ENCODE measurements at places on chromosomes 4 and X.

DNA sequence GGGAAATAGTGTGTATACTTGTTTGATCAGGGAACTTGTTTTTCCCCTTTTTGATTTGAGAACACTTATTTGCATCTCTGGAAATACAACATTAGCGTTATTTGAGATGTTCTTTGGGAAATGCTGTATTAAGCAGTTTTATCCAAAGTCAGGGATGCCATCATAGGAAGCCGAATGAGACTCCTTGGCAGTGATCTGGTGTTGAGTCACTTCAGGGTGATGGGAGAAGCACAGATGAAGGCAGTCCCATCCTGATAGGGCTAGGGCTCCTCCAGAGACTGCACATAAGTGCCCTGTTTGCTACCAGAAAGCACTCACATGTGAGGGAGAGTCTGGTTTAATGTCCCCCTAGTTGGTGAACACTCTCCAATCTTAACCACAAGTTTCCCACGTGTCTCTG is 62.3 kb downstream of the IL1RAPL1 start:
- no peak for DNase-seq

GRCh38 chr4:140485939-140486338 is 12.2 kb downstream of the MGAT4D start:
- DNase-seq = no peak

- DNase-seq = no peak
Observed at GRCh38 chr4:110510277-110510676, 34.3 kb downstream of the ENPEP start.

DNA sequence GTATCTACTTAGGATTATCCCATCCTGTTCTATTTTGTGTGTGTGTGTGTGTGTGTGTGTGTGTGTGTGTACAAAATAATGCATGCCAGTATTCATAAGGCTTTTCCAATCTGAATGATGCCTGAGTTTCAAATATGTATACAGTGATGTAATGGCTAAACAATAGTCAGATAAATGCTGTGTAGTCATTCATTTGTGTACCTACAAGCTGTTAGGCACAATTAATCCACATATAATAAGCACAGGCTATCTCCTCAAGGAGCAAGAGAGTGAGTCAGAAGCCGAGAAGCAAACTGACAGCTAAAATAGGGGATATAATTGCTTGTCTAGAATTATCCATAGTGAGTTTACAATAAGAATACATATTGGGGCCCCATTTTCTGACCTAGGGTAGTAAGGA is 15.7 kb downstream of the DMD start:
- DNase-seq = no peak

DNA sequence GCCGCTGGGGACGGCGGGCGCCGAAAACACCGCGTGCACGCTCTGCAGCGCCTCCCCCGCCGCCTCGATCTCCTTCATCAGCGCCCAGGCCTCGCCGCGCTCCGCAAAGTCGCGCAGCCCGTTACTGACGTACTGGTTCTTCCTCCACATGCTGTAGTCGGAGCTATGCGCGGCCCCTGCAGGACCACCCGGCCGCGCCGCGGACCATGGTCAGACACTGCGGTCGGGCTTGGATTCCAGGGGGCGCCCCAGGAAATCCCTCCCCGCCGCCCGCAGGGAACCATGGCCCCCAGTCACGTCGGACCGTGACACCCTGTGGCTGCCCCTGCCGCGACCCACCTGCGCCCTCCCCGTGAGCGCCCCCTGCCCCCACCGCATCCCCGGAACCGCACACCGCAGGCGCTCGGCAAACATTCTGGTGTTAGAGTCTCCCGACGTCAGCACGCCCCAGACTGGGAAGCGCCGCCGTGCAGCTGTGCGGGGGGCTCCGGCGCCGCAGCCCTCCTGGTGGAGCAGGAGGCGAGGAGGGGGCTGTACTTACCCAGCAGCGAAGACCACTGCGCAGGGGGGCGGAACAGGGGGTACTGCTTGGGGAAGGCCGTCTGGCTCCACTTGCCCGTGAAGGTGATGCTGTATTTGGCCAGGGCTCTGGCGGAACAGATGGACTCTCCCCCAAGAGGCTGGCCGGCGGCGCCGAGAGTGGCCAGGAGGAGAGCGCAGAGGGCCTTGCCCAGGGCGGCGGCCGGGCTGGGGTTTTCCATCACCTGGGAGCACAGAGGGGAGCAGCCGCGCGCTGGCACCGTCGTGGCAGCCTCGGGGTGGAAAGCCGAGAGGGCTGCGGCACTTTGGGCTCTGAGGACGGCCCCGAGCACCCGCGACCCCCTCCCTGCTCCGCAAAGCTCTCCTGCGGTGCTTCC is 814 bp downstream of the SPON2 start:
- no peak for DNase-seq
